Body of pancreas (tissue), 4 donors: ENCODE measurements at places on chromosomes 7 and 10.

GRCh38 chr7:28872226-28872625 is 85.9 kb downstream of the TRIL start:
- DNase-seq, result no peak

- peak; percentile 97 for DNase-seq
These were observed 1.2 kb downstream of the CLDN4 start for GRCh38 chr7:73831834-73832651.

DNA sequence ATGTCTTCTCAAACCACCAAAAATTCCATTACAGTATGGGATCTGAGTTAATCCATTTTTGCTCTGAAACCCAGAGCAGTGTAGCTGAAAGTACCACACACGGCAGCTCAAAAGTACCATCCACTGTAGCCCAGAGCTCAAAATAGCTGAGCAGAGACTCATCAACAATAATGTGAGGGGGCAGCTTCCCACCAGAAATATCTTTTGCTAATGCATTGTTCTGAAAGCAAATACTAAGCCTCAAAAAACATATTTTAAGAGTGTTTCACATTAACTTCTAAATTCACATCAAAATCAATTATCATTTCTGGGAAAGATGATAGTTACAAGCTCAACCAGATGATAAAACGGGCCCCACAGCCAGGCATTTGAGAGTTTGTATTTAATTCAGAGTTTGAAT is 73.7 kb downstream of the ABLIM1 start:
- no peak for DNase-seq

- DNase-seq, result no peak
These were observed 24.6 kb downstream of the NACAD start for GRCh38 chr7:45064047-45064725.

DNA sequence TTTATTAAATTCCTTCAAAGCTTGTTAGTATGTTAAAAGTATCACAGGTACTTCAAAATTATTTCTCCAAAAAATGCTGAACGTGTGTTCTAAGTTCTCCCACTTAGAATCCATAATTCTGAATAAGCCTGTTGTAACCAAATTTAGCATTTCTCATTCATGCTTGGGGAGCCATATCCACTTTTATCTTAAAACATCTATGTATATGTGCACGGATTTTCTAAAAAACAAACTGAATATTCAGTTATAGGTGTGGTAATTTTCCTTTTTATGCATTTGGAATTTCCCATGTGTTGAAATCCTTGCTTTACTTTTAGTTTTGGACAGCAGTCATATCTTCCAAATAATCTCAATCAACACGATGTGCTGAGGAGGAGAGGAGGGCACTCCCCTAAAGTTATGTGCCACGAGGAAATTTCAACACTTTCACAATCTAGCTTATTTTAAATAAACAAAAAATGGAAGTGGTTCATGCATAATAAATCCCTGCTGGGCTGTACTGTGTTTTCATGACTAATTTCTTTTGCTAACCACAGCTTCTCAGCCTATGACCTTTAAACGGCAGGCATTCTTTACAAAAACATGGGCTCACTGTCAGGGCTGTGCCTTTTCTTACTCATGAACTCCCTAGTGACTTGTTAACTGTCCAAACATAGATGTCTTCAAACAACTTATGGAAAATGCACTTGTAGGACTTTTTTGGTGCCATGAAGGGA is 380.3 kb upstream of the SEMA3C start:
- no peak for DNase-seq

DNA sequence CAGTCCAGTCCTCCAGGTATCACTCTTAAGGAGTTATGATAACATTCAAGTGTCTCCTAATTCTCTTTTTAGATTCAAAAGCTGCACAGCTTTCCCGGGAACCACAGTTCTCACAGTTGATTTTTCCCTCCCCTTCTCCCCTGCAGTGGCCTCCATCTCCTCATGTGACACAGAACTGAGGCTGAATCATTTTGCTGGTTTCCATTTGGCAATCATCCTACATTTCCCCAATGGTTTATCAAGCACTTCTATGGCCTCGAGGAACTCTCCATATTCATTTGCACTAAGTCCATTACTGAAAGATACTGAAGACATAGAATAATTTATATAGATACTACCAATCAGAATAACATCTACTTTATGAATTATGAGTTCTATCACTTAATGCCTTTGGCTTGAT is 484.9 kb downstream of the GPAM start:
- DNase-seq, result no peak

DNA sequence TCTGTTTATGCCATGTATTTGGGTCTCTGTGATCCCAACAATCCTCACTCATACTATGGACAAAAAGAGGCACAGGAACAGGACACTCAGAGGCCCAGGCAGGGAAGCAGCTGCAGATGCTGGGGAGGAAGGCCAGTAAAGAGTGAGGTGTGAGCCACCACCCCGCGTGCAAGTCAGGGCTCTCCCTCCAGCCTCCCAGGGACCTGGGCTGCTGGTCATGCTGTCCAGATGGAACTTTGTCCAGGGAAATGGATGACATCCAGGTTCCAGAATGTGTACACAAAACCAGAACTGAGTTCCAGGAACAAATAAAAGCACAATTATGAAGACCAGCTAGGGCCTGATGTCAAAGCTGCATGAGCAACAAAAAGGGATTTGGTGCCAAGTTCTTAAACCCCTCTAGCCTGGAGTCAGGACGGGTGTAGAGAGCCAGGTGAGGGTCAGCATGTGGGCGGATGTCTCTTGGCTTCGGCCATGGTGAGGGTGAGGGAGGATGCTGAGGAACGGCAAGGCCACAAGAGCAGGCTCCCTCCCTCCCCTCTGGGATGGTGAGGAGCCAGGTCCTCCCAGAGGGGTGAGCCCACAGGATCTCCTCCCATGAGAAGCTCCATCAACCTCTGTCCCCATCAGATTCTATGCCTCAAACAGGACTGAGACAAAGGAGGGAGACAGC is 739.7 kb downstream of the PARD3 start:
- DNase-seq, result no peak
